GDM1 (cell line): ENCODE measurements at places on chromosomes 3 and 15.

DNA sequence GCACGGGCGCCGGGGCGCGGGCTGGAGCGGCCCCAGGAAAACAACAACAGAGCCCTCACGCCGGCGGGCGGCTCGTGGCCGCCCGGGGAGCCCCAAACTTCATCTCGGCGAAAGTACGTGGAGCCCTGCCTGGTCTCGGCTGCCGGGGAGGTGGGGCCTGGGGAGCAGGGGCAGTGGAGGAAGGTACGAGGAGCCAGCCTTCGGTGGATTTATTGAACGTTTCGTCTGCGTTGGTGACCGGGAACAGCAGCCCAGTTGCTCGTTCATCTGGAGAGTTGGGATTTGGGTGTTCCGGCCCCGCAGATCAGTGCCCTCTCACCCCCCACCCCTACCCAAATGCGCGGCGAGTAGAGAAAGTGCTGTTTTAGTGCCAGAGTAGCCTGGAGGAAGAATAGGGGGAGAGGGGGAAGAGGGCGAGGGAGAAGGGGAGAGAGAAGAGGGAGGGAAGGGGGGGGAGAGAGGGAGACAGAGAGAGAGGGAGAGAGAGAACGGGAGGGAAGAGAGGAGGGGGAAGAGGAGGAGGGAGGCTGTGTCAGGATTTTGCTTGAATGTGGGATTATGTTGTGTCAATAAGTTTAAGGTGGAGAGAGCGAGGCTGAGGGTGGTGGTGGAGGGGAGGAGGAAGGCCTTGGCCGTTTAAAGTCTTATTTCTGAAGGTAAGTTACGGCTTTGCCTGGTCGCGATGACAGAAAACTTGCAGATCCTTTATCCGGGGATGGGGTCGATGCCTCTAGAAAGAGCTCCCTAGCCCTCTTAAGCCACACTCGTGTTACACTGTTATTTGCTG is 970 bp downstream of the BBX start:
- DNase-seq, result peak; percentile 45

GRCh38 chr15:34679291-34679690 is 75.5 kb downstream of the GJD2 start:
- DNase-seq, result no peak

- DNase-seq, result no peak
Observed at GRCh38 chr3:119351581-119351980, 57.4 kb downstream of the ARHGAP31 start.

GRCh38 chr15:67156834-67157233 is 91.4 kb downstream of the SMAD3 start:
- DNase-seq, result no peak

DNA sequence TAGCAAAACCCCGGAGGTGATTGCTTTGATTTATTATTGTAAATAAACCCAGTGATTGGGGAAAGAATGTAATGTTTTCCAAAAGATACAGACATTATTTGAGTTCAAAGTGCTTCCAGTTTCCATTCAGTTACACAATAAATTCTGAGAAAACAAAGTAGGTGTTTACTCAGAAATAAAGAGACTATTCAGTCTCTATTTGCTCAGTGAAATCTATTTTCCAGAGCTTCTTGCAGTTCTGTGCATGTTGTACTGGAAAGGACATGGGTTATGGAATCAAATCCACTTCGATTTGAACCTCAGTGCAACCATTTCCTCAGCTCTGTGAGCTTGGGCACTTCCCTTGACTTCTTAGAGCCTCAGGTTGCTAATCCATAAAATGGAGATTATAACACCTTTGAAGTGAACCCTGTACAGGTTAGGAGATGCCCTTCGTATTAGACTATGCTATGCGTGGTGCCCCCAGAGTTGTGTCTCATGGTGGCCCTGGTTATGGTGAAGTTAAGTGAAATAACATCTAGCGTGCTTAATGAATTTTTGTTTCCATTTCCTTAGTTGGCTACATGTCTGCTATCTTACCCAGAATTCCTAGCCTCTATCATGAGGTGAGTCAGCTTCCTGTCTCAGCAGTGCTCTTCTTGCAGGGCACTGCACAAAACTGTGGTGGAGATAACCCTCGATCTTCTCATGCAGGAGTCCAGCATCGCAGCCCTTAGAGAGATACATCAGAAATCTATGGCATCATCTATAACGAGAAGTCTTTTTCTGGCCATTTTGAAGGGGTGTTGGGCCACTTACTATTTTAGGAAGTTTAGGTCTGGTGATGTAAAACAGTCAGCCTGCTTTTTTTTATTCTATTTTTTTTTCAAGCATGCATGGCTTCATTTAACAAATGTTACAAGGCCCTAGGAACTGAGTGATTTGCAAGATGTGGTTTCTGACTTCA is 97.7 kb downstream of the RPL39L start:
- peak; percentile 10 for DNase-seq

GRCh38 chr3:112519424-112520001 is 20.2 kb upstream of the BTLA start:
- peak; percentile 74 for DNase-seq

- no peak for DNase-seq
Observed at GRCh38 chr15:64856429-64857145, 14.9 kb downstream of the PLEKHO2 start.

DNA sequence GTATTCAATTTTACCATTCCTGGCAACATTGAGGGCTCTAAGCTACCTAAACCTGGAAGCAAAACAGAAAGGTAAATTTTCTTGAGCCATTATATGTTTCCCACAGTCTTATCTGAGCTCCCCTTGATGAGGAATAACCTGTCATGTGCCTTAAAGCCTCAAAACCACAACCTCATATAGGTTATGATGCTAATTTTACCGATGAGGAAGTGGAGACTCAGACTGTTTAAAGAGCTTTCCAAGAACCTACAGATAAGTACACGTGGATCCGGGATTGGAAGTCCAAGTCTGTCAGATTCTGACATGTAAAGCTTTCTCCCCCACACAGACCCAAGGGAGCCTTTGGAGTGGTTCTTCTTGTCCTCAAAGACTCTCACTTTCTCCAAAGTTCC is 140.5 kb downstream of the SEMA6D start:
- no peak for DNase-seq

GRCh38 chr3:46380471-46381221 is 9.9 kb downstream of the CCR5 start:
- no peak for DNase-seq

DNA sequence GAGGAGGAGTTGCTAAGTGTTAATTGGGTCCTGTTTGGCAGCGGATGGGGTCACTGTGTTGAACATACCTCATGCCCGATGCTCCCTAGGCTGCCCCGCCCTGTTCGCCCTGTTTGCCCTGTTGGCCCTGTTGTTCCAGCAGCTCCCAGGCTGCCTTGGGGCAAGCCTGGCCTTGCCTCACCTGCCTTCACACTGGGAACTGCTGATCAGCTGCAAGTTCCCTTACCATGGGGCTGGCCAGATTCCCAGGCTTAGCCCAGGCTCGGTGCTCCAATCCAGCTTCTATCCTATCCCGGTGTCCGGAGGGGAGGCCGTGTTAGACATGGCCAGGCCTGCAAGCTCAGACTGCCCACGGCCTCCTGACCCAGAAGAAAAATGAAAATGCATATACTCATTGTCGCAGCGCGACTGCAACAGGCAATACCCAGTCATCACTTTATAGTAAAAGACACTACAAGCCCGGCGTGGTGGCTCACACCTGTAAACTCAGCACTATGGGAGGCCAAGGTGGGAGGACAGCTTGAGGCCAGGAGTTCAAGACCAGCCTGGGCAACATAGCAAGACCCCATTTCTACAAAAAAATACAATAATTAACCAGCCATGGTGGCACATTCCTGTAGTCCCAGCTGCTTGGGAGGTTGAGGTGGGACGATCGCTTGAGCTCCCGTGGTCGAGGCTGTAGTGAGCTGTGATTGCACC is 42.9 kb upstream of the ZNF710 start:
- no peak for DNase-seq

DNA sequence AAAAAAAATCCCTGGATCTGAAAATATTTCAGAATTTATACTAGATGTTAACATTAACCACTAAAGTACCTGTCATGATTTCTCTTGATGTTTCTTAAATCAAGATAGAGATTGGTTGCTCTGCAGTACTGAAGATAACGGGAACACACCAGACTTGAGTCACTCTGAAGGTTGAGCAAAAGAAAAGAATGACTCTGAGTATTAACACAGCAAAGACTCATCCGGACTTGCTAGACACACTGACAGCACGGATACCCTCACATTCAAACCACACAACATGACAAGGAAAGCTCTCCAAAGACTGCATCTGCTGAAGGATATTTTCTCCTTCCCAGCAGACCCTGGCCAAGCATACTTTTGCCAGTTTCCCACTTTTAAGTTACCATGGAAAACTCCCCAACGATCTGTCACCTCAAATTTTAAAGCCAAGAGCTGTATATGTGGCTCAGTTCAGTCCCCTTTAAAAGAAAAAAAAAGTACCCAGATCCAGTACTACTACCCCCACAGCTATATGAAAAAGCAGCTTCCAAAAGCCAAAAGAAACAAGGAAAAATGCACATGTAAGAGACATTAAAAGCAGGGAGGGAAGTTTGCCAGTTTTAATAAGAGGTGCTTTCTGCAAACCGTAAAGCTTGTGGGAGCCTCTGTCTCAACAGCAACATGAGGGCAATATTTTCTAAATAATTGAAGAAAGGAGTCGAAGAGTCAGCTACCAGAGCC is 8.3 kb downstream of the EOGT start:
- DNase-seq, result no peak

- DNase-seq, result no peak
Observed at GRCh38 chr15:67188551-67189218, 65.8 kb downstream of the AAGAB start.

DNA sequence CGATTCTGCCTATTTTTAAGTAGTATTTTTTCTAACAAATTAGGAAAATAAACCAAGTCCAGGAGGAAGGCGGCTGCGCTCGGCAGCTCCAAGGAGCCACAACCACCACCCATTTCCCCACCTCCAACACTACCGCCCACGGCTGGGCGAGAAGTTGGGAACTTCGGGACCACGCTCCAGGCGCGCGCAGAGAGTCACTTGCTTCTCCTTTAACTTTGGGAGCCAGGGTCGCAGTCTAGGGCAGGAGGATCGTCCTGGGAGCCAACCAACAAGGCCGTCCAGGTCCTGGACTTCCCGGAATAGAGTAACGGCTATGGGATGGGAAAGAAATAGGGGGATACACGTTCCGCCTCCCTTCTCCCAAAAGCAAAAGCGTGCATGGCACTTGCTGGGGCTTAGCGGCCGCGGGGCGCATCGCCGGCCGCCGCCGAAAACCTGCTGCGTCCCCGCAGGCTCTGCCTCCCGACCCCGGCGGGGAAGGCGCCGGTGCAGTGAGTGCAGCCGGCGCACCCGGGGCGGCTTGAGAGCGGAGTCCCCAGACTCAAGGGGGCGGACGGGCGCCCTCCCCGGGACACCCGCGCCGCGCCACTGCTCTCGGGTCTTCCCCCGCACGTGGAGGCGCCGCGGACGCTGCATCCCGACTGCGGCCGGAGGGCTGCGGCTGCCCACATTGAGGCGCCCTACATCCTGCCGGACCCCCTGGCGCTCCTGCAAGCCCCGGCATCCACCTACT is 699 bp downstream of the MEGF11 start:
- no peak for DNase-seq

DNA sequence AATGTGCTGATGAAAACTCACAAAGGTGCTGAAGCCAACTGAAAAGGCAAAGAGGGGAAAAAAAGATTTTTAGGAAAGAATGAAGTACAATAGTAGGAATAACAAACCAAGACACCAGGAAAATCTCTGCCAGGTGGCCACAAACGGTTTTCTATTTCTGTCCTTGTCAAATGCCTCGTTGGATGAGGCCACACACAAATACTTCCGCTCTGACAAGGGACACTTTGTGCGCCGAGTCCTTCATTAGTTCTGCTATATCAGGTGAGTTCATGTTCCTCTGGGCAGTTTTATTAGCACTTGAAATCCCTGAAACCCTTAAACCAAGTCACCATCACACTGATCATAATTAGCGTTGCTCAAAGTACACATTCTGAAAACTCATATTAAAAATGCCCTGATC is 373.1 kb downstream of the VPS13C start:
- DNase-seq, result no peak

DNA sequence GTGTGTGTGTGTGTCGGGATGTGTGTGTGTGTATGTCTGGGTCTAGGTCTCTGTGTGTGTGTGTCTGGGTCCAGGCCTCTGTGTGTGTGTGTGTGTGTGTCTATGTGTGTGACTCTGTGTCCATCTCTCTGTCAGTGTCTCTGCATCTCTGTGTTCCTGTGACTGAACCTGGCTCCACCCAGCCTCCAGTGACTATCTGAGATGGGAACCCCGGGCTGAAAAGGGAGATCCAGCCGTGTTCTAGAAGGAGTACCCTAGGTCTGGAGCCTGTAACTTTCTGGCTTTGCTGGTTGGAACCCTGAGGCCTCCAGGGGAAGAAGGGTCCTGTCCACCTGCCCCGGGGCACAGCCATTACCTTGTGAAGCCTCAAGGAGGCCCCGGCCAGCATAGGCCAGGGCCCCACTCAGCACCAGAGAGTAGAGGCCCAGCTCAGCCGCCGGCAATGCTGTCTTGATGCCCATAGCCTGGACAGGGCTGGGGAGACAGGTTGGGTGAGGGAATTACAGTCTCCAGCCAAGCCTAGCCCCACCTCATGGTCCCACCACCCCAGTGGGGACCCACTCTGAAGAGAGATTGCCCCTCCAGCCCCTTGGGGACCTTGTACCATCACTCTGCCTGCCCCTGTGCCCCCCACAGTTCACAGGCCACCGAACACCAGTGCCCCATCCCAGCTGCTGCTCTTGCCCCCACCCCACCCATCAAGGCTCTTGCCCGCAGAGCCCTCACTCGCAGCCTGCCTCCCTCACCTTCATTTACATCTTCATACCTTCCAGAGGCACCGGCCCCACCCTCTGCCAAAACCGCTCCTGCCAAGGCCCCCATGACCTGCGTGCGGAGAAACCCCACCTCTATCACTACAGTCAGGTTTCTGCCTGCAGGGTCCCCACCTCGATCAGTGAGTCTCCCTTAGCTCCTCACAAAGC is 2.0 kb downstream of the HHATL start:
- DNase-seq, result no peak

- no peak for DNase-seq
Observed at GRCh38 chr3:123148772-123149171, 53.0 kb upstream of the SEC22A start.

DNA sequence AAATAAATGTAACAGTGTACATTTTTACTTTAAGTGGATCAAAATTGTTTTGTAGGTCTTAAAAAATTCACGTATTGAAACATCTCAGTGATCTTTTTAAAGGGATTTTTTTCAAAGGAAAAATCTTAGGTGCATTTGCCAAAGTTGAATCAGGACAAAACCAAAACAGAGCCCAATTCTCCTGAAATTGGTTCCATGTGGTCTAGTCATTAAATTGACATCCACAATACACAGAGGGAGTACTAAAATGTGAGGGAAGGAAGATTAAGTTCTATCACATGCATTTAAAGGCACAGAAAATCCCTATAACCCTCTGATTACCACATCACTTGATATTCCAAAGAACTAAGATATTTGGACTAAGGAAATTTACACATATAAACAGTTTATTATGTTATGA is 39.3 kb upstream of the HDC start:
- no peak for DNase-seq
